ENCODE measurements at places on chromosomes 13 and 19.

DNA sequence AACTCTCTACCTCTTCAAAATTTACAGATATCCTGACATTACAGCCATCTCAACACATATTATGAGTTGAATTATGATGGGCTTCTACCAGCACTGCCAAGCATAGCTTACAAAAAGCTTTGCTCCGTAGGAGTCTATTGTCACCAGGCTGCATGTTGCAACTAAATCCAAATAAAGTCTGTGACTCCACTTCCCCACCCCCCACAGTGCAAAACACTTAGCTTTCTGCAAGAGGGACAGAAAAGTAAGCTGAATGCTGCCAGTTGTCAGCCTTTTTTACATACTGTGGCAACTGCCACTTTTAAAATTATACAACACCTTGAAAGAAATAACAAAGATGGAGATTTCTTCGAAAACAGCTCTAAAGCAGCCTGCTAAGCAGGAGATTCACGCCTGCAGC, 189.1 kb downstream of the FGF14 start:
- DNase-seq, result no peak

- DNase-seq, result no peak
Measured at GRCh38 chr19:32372726-32373517, 27.5 kb downstream of the ZNF507 start.

GRCh38 chr19:30547246-30547645, 175.1 kb downstream of the ZNF536 start:
- no peak for DNase-seq

DNA sequence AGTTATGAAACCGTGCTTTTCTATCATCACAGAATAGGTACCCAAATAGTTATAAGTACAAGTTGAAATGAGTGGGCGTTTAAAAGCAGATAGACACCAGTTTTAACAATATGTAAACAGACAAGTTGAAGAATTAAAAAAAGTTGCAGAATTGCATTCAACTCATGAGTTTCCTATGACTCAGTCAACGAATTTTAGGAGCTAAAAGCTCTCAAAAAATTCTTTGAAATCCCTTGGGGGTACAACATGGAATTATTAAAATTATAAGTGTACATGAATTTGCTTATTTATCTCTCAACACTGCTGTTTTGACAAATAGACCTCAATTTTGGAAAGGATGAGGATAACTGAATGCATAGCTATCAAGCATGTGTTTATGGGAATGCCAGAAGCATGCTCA, 693.4 kb downstream of the PCDH9 start:
- no peak for DNase-seq

- DNase-seq, result no peak
Measured at GRCh38 chr19:14106840-14107239, 10.7 kb downstream of the PRKACA start.

- DNase-seq, result no peak
Measured at GRCh38 chr13:108326309-108326708, 56.8 kb downstream of the TNFSF13B start.

- no peak for DNase-seq
Measured at GRCh38 chr19:33558151-33558550, 36.6 kb upstream of the PEPD start.

DNA sequence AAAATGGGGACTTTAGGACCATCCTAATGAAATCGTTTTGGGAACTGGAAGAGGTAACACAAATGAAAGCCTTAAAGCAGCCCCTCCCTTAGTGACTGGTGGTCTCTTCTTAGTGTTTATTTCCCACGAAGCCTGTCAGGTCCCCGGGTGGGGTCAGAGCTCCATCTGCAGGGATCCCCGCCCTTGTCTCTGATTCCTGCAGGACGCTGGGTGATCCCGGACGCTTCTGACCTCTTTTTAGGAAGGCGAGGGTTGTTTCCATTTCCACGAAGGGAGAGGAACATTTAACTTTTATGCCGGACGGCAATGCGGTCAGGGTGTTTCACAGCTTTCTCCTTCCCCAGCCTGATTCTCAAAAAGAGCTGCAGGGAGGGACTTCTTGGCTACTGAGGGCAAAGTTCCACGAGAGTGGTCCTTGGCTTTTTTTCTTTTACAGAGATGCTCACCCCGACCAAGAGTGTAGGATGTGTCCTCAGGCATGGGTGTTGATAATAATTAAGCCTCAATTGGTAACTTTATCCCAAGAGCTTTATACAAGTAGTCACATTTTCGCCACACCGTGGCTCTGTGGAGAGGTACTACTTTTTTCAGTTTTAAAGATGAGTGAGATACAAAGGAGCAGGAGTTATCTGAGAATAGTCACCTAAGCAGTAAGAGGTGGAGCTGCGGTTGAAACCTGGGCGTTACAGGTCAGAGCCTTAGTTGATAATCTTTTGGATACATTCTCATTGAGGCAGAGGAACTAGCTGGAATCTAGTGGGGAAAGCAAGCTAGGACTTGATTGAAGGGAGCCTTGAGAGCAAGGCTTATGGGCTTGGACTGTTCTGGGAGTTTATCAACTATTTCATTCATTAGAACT, 813 bp downstream of the ZNF284 start:
- DNase-seq, result no peak

DNA sequence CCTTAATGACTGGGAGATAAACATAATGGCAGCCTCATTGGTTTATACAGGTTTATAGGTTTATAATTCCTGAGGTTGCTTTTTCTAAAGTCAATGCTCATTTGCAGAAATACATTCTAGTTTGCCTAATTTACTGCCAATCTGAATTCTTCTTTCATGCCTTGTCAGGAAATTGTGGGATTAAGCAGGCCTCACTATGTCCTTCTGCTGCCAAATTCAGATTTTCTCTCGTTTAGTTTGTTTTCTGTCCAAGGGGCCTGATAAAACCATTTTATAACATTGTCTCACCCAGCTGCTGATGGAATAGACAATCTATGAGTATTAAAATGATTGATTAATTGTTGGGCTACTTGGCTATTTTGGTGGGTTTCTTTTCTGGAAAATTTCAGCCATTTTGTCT, 42.4 kb upstream of the OBI1 start:
- no peak for DNase-seq

GRCh38 chr13:99528547-99528946, 27.3 kb downstream of the TM9SF2 start:
- DNase-seq, result no peak

DNA sequence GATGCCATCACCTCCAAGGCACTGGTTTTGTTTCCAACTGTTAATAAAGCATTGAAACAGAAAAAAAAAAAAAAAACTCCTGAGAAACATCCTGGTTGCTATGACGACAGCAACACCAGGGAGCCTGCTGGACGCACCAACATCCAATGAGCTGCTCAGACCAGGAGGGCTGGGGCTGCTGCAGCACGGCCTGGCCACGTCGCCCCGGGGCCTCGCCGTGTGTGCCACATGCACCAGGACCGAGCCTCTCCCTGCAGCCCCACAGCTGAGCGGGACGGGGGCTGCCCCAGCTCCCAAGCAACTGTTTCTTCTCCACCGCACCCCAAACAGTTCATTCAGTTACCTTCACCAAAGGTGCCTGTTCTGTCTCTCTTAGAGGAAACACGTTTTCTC, 54.5 kb downstream of the RASA3 start:
- no peak for DNase-seq

- no peak for DNase-seq
Measured at GRCh38 chr13:23899555-23899954, 2.3 kb upstream of the C1QTNF9B start.

Data from activated T-cell treated with anti-CD3 and anti-CD28 coated beads for 24 hours (primary cell).